Ovary (tissue), 10 donors: ENCODE measurements at places on chromosomes 5 and 9. TPM values are rescaled to one million over a fixed set of nuclear protein-coding genes. Genes with fewer than 3 reads are reported as not detected.

- no peak for DNase-seq
These were observed 20.4 kb downstream of the FAT2 start for GRCh38 chr5:151570512-151571269.

GRCh38 chr9:131704141-131704983, 35.5 kb downstream of the RAPGEF1 start:
- no peak for DNase-seq

DNA sequence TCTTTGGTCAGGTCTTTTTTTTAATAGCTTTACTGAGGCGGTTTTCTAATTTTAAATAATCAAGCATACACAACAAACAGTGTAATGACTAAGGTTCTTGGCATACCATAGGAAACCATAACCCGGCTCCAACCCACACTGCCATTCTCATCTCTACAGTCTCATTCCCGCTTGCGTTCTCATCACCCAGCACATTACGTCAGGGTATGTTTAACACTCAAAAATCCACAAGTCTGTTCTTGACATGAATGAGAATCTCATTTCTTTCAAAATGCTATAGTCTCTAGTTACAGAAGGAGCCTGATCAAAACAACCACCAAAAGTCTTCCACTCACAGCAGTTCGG, 505 bp downstream of the C5orf34 start:
- DNase-seq: no peak

GRCh38 chr5:172164769-172165212, 23.2 kb downstream of the STK10 start:
- DNase-seq: no peak

GRCh38 chr5:109630093-109630492, 59.6 kb upstream of the MAN2A1 start:
- no peak for DNase-seq

DNA sequence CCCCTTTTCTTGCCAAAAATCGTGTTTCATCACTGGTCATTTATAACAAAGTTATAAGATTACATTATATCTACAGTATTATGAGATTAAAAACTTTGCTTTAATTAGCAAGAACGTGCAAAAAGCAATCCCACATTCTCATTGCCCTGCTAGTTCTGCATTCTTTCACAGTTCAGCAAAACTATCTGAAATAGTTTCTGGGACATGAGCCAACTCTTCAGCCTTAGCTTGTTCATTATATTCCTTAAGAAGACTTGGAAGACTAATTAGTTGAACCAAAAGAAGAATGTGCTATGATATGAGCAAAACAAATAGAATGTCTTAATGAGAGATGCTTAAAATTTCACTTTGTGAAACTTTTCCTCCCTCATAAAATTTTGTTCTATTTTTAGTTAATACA, 76.7 kb downstream of the ITGA1 start:
- DNase-seq: no peak

DNA sequence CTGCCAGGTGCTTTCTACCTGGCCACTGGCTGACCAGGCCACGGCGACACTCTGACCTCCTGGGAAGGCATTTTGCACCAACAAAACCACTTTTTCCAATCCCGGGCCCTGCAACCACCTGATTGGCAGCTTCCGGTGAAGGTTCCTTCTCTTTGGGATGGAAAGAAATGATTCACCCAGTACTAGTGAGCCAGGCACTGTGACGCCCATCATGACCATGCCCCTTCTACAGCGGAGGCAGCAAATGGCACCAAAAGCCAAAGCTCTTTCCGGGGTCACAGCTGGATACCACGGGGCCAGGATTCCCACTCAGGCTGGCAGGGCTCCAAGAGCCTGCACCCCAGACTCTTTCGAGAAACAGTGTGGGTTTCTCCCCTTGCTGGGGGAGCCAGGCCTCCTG, 4.7 kb downstream of the NOTCH1 start:
- DNase-seq: no peak

DNA sequence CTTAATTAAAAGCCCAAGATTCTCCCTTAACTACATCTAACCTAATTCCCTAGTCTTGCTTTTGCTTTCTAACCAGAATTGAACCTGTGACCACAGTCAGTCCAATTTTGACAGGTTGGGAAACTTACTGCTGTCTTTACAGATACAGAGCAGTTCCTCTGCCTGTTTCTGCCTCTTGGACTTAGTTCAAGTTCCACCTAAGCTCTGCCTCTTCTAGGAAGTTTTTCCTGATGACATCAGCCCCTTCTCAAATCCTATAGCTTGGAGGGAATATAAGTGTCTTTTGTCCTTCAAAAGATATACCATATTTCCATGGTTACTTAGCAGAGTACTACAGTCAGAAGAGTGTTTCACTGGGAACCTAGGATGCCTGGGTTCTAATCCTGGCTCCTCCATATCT, 31.7 kb downstream of the BRINP1 start:
- DNase-seq: no peak

DNA sequence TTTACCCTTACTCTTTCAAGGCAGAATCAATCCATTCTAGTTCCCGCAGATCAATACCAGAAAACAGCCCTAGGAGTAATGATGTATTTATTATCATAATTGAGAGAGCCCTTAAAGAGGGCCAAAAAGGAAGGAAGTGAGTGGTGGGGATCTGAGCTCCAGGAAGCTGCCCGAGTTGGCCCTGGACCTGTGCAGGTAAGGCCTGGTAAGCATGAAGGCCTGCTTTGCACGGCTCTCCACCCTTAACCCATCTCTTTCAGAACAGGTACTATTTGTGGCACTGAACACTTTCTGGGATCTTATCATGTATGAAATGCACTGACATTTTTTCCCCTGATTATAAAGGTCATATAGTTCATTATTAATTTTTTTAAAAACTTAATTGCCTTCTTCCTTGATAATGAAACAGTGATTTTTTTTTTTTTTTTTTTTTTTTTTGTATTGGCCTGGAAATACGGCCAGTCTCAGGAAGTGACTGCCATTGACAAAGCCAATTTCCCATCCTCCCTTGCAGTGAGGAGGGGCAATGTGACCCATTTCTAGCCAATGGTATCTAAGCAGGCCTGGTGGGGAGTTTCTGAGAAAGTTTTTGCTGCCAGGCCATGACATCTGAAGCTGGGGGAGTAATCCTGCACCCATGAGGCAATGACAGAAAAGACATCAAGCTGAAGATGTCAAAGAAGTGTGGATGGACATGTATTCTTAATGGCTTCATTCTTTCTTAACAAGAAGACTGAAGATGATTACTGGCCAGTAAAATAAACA, 6.3 kb upstream of the MVB12B start:
- no peak for DNase-seq

DNA sequence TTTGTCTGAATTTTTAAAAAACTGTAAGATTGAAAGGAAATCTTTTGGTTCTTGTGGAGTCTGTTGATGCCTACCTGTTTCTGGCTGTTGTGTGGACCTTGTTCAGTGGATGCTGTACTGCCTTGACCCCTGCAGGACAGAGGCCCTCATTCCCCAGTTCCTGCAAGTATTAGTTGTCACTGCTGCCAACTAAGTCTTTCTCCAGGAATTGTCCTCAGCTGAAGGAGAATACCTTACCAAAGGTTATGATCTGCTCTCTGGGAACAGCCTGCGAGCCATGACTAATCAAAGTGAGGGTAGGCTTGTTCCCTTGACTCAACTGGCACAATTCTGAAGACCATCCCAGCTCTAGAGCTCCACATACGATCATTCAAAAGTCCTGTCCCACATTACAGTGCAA, 145.3 kb upstream of the FST start:
- DNase-seq: no peak

DNA sequence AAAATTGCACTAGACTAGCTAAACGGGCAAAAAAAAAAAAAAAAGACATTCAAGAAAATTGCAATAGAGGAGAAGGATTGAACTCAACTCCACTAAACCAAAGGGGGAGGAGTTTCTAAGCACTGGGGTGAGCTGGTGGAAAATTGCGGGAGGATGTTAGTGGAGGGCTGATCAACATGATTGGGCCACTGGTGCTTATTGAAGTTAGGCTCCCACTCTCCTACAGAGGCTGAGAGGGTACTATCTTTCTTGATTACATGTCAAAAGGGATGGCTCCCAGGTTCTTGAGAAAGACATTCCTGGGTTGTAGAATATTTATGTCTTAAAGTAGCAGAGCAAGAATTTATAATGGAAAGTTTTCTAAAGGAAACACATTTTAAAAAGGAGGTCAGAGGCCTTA, 38.0 kb downstream of the CAMK4 start:
- DNase-seq: no peak

GRCh38 chr9:120376101-120376500, 203.9 kb downstream of the CDK5RAP2 start:
- no peak for DNase-seq

- DNase-seq: peak; percentile 82
These were observed 68.1 kb upstream of the GGTA1 start for GRCh38 chr9:121567500-121568342.

GRCh38 chr9:110340306-110340705, 2.6 kb upstream of the TXNDC8 start:
- DNase-seq: no peak

GRCh38 chr5:109102096-109102690, 307.6 kb downstream of the PJA2 start:
- no peak for DNase-seq

- DNase-seq: no peak
These were observed 29.8 kb downstream of the DAB2 start for GRCh38 chr5:39394946-39395345.

AMACR gene
- 5.9 TPM for total RNA-seq

NUTM2G gene
- not detected for total RNA-seq

PAEP gene
- 0.71 TPM for total RNA-seq

EGR1 gene
- 123 TPM for total RNA-seq

SIMC1 gene
- total RNA-seq: 65.0 TPM

MEIKIN gene
- total RNA-seq: not detected

GRIN1 gene
- total RNA-seq: not detected

DNM1 gene
- total RNA-seq: 3.1 TPM

GARIN3 gene
- total RNA-seq: not detected
